Left ventricle myocardium superior (tissue), 1 donor: ENCODE measurements at places on chromosomes 16 and 17.

GRCh38 chr17:81309859-81310839 lies 15.0 kb upstream of the SLC38A10 start:
- no peak for DNase-seq

GRCh38 chr17:38322156-38322779 lies 21.5 kb downstream of the GPR179 start:
- peak; percentile 75 for DNase-seq

DNA sequence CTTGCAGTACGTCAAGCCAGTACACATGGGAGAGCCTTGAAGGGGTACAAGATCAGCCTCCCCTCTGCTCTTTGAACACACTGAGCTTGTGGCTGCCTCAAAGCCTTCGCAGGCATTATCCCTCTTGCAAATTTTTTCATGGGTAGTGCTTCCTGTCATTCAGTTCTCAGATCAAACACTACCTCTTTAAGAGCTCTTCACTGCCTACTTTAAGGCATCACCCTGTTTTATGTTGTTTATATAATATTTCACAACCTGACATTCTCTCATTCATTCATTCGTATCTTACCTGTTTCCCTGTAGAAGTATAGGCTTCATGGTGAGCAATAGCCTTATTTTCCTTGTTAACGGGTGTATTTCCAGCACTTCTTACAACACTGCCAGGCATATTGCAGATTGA lies 269.1 kb downstream of the CDH13 start:
- no peak for DNase-seq

DNA sequence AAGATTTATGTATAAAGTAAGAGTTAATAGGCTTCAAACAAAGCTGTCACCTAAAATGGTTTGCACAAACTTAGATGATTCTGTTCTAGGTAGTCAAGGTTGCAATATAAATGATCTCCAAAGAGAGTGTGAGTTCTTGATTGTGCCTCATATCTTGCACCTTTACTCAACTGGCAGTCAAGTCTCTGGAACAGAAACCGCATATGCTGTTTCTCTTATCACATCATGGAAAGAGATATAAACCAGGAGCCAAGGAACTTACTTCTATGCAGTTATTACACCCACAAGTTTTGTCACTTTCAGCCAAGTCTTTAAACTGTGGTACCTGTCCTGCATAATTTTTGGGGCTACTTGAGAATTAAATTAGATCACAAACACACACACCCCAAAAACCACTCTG lies 5.2 kb downstream of the SSH2 start:
- no peak for DNase-seq

- no peak for DNase-seq
Measured at GRCh38 chr17:8069587-8069860, 18.0 kb downstream of the ALOX12B start.

DNA sequence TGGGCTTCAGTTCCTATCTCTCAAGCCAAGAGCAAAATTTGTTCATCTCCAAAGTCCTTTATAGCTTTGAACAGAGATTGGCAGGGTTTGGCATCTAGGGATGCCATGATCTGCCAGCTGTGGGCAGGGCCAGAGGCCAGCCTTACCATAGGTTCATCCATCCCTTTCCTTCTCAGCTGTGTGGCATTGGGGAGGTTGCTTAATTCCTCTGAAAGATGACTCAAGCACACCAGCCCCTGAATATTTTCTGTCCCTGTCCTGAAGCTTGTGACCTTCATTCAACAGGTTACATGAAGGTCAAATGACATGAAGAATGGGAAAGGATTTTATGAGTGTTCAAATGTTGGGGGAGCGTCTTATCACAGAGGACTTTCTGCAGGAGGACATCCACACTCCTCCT lies 3.4 kb downstream of the MT1G start:
- DNase-seq, result no peak

DNA sequence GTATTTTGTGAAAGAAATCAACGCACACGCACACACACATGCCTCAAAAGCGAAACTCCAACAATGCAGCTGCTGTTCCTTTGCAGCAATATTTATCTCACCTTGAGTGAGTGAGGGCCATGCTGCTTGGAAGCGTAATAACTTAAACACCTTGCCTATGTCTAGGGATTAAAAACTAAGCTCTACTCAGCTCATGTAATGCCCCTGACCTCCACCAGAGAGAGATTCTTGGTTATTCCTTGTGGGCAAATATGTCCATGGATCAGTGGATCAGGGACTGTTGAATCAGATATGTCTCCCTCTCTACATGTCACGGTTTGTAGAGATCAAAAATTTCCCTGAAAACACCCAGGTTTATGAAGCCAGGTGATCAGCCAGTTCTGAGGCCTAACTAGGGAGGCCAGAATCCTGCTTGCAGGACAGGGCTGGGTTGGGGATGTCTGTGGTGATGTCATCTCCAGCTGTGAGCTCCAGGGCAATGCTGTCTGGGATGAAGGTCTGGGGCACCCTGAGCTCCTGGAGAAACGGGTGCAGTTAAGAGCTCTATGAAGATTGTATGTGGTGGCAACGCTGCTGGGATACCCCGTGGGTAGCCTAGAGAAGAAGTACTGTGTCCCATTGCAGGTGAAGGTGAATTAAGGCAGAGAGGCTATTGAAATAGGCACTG lies 149.4 kb downstream of the KCNJ12 start:
- DNase-seq, result no peak

DNA sequence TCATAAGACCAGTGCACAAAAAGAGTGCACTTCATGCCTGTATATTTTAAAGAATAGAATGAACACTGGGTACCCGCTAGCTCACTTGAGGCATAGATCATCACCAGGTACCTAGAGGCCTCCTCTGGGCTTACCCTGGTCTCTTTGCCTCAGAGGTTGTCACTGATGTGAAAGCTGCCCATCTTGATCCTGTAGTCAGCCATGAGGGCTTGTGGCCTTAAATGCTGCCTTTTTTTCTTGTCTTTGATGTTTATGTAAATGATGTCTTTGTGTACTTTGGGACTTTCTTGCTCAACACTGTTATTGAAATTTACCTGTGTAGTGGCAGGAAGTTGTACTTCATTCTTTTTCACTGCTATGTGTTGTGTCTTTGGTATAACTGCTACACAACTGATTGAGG lies 26.8 kb upstream of the SLC5A10 start:
- DNase-seq, result no peak

- DNase-seq, result no peak
Measured at GRCh38 chr16:57935904-57936303, 35.0 kb downstream of the CNGB1 start.

DNA sequence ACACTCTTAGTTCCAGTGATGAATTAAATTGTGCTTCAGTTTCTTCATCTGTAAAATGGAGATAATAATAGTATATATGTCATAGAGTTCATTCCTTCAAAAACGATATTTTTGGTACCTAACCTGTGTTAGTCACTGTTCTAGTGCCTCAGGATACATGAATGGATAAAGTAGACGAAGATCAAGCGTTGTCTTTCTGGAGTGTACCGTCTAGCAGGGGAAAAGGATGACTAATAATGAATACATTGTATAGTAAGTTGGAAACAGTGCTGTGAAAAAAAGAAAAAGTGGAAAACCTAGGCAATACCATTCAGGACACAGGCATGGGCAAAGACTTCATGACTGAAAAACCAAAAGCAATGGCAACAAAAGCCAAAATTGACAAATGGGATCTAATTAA lies 8.6 kb downstream of the KRT10 start:
- no peak for DNase-seq
